ENCODE measurements at places on chromosomes 2 and 18. TPM values are rescaled to one million over a fixed set of nuclear protein-coding genes. Genes with fewer than 3 reads are reported as not detected.

MYO7B gene
- not detected for total RNA-seq

GRCh38 chr2:38991899-38992298 lies 102.2 kb downstream of the ARHGEF33 start:
- peak; percentile 27 for DNase-seq

GRCh38 chr2:163723881-163724280 lies 11.9 kb downstream of the FIGN start:
- no peak for DNase-seq

GRCh38 chr2:187939180-187939579 lies 352.5 kb upstream of the GULP1 start:
- DNase-seq: no peak

DNA sequence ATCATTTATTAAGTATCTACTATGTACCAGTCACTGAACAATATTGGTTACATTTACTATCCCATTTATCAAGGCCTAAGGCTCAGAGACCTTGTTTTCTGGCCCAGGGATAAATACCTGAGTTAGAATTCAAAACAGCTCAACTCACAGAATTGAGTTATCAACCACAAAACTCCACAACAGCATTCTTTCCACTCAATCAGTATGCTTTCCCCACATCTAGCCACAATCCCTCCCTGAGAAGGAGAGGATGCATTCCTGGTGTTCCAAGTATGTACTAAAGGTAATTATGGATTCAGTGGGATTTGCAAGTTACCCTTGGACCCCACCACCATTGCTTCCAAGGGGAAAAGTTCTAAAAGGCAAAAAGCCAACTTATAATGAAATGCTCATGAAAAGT lies 104.2 kb upstream of the PID1 start:
- no peak for DNase-seq

- DNase-seq: peak; percentile 89
Measured at GRCh38 chr2:213151437-213152064, at the start of gene IKZF2. Gene IKZF2, minus strand, starts transcription at chr2:213151612. Its CDS starts 2,983 bp downstream, at chr2:213148629.

- DNase-seq: no peak
Measured at GRCh38 chr2:234975611-234976010, 23.8 kb downstream of the SH3BP4 start.

GRCh38 chr18:42078711-42079110 lies 123.7 kb downstream of the PIK3C3 start:
- DNase-seq: no peak

GRCh38 chr2:205857520-205858237 lies 175.4 kb downstream of the NRP2 start:
- no peak for DNase-seq
